Omental fat pad (tissue), 4 donors: ENCODE measurements at places on chromosomes 1 and 21.

DNA sequence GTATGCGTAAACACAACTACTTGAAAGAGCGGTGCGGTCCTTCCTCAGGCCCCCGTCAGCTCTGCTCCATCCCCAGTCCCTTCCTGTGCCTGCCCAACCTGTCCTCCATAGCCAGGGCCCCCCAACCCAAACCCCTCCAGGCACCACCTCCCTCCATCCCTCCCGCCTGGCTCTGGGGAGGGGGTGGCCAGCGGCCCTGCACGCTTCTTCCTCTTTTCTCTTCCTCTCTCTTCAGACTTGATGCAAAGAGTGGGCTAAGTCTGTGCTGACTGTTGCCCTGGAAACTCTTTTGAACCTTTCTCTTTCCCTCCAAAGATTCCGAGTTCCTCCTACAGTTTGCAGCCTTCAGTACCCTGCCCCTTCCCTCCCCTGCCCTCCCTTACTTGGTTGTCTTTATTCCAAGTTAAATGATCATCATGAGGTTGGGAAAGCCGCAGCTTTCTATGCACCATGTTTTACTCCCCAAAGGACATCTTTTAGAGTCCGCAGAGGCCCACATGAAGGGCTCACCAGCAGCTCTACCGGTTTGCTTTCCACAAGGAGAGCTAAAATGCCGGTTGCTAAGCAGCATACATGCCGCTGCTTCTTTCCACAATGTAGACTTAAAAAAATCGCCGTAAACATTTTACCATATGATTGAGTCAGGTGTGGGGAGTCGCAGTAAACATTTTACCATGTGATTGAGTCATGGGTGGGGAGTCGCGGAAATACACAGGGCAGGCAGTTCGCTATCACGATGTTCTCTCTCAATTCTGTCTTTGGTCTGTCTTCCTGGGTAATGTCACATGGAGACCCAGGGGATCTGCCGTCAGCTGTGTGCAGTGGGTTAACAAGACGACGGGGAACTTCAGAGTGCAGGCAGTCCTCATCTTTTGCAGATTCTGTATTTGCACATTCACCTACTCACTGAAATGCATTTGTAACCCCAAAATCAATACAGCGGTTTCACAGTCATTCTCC is 525.3 kb downstream of the KIF26B start:
- no peak for DNase-seq

- no peak for DNase-seq
Observed at GRCh38 chr1:187873126-187873525, 1044.4 kb downstream of the PLA2G4A start.

DNA sequence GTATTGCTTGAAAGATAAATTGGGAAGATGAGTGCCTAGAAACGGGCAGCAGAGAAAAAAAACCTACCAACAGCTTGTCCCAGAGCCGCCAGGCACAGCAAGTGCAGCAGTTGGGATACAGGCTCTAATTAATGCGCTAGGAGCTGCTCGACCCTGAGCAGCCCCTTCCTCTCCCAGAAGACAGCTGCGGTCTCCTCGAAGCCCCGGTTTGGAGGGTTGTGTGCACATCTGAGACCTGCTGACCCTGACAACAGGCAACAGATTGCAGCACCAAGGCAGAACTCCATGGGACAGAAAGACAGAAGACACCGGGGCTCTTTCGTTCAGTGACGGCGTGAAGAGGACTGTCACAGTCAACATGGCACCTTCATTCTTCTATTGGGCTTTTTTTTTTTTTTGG is 101.4 kb downstream of the TSEN15 start:
- no peak for DNase-seq

DNA sequence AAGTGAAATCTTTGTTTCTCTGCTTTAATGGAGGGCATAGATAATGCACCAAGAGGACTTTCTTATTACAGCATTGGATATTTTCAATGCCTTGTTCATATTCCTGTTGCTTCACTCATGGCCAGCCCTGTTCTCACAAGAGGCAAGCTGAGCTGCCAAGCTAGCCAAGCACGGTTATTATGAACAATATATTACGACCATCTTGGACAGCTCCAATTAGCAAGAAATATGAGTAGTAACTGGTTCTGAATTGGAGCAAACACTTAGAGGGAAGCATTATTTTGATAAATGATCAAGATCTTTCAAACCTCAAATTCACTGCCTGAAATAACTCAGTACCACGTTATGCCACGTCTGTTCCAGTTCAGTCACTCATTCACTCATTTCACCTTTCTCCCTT is 159.8 kb downstream of the SETD4 start:
- no peak for DNase-seq
